Activated gamma-delta T cell treated with Interleukin-2 at 50 U/mL for 16 hours (primary cell): ENCODE measurements at places on chromosomes 2 and 18.

DNA sequence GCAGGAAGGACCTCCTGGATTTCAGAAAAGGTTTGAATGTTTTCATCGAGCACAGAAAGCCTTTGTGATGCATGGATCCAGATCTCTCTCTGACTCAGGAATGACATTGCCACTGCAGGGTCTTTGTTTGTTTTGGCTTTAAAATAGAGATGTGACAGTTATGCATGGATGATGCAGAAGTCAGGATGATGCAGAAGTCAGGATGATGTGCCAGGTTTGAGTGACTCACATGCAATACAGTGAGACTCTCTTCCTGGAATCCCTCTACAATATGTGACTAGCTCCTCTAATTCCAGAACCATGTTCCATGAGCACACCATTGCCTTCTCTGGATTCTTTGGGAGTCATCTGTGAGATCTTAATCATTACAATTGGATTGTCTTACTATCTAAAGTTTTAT, 177.9 kb upstream of the RAB6C start:
- DNase-seq: no peak

DNA sequence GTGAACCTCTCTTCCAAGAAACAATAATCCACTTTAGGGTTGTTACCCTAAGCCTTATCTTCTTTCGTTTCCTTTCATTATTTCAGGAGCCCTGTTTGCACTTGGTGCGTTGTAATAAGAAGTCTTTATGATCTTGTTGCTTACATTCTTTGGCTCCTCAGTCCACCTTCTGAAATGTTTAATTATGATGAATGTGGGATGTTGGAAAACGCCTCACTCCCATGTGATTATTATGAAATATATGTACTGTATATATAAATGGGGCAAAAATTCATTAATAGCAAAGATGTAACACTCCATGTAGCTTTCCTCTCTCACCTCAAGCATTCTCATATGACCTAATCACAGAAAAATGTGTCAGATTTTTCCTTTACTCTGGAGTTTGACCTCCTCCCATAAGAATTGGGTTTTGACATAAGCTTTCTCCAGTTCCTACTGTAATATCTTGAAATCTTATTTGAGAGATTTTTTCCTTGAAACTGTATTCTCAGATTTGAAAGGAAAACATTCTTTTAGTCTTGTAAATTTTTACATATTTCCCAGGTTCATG, 397.2 kb upstream of the FANCL start:
- DNase-seq: no peak

DNA sequence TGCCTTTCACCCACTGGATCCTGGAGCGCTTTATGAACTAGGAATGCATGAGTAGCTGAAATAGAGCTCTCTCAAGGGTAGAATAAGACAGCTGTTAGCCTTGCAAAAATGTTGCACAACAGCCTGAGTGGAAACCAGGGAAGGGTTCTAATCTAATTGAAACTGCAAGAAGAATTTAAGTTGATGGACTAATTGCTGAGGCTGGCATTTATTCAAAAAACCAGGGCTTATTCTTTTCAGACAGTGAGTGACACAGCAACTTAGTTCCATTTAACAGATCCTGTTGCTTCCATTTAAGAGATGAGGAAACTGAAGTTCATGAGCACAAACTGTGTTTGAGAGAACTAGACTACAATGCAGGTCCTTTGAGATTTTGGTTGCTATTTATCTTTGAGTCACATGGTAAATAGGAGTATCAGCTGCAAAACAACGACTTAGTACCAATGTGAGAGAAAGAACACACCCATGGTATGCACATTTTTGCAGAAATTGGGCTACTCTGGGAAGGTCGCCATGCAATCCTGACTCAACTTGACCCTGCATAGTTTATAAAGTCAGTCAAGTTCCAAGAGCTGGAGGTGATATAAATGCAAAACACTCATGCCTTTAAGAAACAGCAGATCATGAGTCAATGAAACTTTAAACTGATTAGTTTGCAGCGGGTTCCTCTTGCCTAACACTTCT, 76.4 kb upstream of the PARD3B start:
- no peak for DNase-seq

DNA sequence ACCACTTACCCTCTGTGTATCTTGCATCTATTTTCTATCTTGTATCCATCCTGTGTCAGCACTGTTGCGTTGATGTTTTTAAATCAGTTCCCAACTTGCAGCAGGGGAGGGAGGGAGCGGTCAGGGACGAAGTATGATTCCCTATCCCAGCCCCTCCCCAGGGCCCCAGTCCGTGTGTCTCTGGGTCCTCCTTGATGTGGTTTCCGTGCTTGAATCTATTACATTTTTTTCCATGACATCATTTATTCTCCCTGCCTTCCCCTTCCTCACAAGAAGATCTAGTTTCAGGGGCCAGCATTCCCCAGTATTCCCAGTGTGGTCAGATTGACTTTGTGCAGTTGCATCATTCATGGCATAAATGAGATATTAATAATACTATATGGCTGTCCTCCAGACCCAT, 479.3 kb downstream of the PTPRM start:
- DNase-seq: no peak
